Stimulated activated CD4-positive, alpha-beta T cell treated with anti-CD3 and anti-CD28 coated beads, Interleukin-15, amount 100 ng/mL, for 1 hour (primary cell): ENCODE measurements at places on chromosomes 2 and 18.

GRCh38 chr2:217618744-217619143, 384.1 kb downstream of the TNS1 start:
- no peak for DNase-seq

DNA sequence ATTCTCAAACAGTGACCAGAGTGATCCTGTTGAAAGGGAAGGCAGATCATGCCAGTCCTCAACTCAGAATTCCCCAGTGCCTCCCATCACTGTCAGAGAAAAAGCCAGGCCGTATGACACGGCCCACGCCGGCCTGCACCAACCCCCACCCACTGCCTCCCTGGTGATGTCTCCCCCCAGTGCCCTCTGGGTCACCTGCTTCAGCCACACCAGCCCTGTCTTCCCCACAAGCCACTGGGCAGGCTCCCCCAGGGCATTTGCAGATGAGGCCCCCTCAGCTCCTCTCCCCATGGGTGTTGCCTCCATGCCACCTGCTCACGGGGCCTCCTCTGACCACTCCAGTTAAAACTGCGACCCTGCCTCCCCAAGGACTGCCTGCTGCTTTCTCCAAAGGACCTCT, 169.8 kb downstream of the SH3RF3 start:
- DNase-seq: no peak

GRCh38 chr2:64514008-64514407, 10.1 kb upstream of the AFTPH start:
- DNase-seq: no peak

- no peak for DNase-seq
These were observed 115.1 kb upstream of the NOSTRIN start for GRCh38 chr2:168687314-168687713.

DNA sequence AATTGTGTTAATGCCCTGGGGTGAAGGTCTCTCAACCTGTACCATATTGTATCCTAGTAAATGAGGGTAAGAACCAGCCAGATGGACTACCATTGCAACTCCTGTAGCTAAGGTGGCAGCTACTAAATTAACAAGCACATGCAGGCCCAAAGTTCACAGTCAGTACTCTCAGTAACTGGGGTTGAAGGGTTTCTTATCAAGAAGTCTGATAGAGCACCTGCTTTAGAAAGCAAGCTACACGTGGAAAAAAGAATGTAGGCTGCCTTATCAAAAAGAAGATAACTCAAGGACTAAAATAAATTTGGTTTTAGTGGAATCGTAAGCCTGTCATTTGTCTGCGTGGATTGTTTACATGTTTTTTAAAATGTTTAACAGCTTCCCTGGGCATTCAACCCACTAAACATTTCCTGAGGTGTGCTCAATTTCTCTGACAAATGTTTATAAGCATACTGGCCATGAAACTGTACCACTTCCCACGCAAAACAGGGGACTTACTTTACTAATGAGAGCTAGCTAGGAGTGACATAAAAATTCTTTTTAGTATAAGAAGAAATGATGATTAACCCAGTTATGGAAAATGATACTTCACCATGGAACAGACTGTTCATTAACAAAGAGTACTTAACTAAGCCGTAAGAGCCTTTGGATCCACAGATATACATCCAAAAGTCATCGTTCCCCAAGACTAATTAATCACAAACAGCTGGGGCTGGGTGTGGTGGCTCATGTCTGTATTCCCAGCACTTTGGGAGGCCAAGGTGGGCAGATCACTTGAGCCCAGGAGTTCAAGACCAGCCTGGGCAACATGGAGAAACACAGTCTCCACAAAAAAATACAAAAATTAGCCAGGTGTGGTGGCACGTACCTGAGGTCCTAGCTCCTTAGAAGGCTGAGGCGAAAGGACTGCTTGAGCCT, 36.5 kb downstream of the LPIN2 start:
- DNase-seq: no peak

- no peak for DNase-seq
These were observed 101.9 kb upstream of the ARHGAP28 start for GRCh38 chr18:6627645-6628044.

GRCh38 chr2:138846216-138846821, 66.1 kb upstream of the NXPH2 start:
- no peak for DNase-seq

DNA sequence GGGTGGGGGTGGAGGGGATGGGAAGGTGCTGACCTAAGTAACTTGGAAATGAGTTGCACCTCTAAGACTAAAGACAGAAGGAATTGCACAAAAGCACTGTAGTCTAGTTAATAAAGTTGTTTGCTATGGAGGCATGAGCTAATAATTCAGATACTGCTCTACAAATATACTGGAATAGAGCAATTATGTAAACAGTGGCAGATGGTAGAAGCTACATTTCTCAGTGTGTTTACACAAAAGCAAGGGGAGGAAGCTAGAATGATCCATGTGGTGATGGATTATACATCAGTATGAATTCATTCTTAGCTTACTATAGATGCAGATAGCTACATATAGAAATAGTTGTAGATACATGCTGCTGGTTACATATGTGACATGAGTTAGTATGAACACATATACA, 27.6 kb upstream of the UBE2F start:
- no peak for DNase-seq

DNA sequence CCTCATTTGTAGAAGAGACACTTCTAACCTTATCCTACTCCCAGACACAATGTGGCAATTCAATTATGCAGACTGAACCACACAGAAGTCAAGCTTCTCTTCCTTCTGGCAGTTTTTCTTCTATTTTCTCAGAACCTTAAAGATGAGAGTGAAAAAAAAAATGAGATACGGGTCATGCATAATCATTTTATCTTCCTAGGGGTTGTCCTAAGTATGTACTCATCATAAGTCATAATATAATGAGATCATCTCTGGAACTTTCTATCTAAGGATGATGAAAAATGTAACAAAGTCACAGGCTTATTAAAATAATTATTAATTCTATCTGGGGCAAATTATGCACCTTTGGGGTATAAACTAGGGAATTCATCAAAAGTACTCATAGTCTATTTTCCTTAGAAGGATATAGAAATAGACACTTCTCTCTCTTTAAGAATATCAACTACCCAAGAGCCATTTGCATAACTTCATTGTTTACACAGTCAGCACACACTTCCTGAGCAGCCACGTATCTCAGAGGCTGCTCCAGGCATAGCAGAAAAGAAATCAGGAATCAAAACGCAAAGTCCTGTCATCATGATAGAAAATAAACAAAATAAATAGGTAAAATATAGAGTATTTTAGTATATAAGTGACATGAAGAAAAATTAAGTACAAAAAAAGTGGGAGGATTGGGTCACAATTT, 345.9 kb upstream of the SPHKAP start:
- DNase-seq: no peak

DNA sequence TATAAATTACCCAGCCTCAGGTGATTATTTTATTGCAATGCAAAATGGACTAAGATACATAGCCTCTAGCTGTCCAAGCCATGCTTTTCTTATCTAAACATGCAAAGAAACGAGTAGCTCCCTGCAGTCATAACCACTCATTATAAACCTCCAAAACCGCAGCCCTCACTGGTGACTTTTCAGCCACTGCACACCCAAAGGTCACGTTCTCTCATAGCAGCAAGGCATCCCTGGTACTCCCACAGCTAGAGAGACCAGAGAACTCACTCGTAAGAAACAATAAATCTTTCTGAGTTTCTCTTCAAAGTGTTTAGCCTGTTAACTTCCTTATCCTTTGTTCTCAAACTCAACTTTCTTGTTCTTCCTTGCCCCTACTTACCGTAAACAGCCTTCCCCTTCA, 28.5 kb upstream of the RALBP1 start:
- no peak for DNase-seq

DNA sequence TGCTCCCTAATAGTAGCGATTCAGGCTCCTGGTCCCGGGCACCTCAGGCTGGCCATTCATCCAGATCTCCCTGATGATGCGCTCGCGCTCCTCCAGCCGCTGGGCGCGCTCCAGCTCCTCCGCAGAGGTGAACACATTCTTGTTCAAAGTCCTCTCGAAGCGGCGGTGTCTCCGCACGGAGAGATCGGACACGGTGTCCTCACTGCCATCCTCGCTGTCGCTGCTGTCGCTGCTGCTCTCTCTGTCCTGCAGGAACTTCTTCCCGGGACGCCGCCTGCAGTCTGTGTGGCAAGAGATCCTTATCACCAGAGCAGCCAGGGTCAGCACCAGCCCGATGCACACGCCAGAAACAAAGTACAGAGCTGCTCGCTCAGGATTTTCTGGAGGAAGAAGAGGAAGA, 67.5 kb downstream of the EVA1A start:
- no peak for DNase-seq

DNA sequence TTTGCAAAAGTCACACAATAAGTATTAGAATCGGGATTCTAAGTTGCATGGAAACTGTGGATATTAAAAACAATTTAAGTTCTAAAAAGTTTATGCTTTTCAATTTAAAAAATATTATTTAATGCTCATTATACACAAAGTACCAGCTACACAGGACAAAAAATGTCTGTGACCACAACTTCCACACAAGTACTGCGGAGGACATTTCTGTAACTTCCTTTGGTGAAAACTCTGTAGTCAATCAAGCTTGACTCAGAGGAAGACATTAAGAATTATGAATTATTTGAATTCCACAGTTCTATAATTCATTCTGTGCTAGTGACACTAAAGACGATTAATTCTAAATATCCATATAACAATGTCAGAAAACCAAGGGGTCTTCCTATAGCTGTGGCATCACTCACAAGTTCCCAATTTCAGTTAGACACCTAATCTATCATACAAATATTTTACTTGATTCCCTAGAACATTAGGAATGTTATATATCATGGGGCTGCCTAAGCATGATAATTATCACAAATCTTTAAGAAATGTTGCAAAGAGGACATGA, 120.5 kb downstream of the AFF3 start:
- DNase-seq: no peak

GRCh38 chr2:149630445-149630844, 42.9 kb upstream of the MMADHC start:
- no peak for DNase-seq
